ENCODE measurements at places on chromosomes 3 and 15.

GRCh38 chr15:59396679-59397078 is 24.0 kb upstream of the MYO1E start:
- no peak for DNase-seq

DNA sequence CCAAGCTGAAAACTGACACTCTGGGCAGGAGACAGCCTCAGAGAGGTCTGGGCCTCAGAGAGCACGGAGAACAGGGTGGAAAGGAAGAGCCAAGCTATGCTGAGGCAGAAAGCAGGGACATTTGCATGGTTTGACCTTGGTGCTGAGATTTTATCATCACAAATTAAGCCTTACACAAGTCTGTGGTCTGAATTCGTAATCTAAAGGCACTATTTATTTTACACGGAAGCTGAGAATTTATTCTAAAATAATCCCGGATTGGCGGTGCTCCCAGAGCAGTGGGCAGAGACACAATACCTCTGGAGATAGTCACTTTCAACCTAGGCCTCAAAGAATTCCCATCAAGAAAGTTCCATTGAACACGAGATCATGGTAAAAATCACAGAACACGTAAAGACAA is 47.5 kb downstream of the CFAP92 start:
- DNase-seq = no peak

DNA sequence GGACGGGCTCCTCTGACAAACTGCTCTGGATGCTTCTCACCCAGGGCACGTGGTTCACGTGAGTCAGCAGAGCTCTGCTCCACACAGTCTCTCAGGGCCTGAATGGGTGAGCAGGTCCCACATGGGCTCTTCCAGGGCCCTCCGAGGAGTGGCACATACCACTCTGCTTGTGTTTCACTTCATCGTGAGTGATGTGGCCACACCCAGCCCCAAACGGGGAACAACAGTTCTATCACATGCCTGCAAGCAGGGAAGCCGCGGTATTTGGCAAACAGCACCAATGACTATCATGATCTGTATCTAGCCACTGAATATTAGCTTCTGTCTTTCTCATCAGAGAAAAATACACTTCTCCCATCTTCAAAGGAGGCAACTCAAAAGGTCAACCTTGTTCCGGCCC is 352.8 kb downstream of the GABRG3 start:
- no peak for DNase-seq

GRCh38 chr15:61938249-61938648 is 122.0 kb downstream of the VPS13C start:
- DNase-seq = no peak

GRCh38 chr3:98329392-98330124 is 24.1 kb upstream of the OR5K4 start:
- DNase-seq = peak; percentile 18

- no peak for DNase-seq
Measured at GRCh38 chr3:115836944-115837343, 213.6 kb downstream of the GAP43 start.
